Daoy (cell line): ENCODE measurements at places on chromosomes 5 and 9. TPM values are rescaled to one million over a fixed set of nuclear protein-coding genes. Genes with fewer than 3 reads are reported as not detected.

GRCh38 chr5:135441350-135441831, 5.8 kb downstream of the DCANP1 start:
- DNase-seq: no peak

GRCh38 chr5:8952147-8952546, 593.7 kb downstream of the SEMA5A start:
- no peak for DNase-seq

GRCh38 chr5:124370601-124371000, 375.8 kb downstream of the ZNF608 start:
- no peak for DNase-seq

- DNase-seq: no peak
Measured at GRCh38 chr5:54289769-54290168, 20.6 kb downstream of the ARL15 start.

DNA sequence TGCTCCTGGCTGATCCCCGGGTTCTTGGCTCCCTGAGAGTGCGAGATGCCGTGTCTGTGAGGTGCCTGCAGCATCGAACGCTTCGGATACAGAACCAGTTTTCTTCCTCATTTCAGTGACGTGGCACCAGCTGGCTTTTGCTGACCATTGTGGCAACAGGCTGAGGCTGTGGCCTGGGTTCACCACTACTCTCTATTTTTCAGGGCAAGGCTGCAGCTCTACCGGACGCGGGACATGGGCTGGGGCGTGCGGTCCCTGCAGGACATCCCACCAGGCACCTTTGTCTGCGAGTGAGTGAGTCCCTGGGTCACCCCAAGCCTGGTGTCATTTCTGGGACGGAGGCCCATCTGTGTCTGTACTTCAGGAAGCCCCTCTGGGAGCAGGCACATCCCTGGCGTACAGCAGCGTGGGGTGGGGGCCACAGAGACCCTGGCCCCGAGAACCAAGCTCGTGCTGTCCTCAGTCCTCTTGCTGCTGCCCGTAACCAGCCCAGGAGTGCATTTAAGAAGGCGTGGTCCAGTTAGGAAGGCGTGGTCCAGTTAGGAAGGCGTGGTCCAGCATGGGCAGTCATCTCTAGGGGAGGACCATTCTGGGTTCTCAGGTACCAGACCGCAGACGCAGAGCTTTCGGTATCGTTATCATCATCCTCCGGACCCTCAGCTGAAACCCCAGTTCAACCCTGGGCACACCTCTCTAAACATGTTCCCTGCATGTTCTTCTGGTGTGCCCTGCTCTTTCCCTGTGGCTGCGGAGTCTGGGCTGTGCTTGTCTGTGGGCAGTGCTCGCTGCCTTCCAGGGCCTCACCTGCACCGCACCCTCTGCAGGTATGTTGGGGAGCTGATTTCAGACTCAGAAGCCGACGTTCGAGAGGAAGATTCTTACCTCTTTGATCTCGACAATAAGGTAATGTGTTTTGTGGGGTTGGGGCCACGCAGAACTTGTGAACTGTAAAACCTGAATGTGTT, 60.1 kb upstream of the CACNA1B start:
- DNase-seq: no peak

- DNase-seq: no peak
Measured at GRCh38 chr9:68964102-68964541, 49.8 kb downstream of the PRKACG start.

GRCh38 chr9:115132648-115133047, 14.7 kb upstream of the TNC start:
- DNase-seq: peak; percentile 96

DNA sequence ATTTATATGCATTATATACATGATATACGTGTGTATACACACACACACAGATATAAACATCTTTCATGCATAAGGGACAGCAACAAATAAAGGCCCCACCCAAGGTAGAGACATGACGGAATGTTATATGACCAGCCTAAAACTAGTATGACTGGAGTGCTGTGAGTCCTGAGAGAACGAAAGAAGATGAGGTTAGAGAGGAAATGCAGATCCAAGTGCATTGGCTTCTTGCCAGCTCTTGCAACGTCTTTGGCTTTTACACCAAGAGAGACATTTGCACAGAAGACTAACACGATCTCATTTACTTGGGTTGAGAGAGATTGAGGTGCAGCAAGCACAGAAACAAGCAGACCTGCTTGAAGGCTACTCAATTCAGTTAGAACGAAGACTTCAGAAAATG, 23.0 kb downstream of the CDH10 start:
- peak; percentile 6 for DNase-seq

DNA sequence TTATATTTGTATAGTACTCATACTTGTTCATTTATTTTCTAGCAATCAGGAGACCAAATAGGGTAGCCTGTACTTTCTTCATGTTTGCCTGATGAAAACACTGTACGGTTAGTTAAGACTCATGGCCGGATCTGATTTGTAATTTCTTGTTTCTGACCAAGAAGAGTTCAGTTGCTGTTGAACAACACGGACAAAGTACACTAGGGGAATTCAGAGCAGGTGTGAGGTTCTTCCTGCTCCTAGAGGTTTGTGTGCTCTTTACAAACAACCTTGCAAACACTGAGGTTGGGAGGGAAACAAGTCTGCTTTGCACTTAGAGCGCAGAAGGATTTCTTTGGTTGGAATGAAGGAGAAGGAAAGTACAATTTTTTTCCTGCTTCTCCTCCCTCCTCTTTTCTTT, 69.7 kb downstream of the TRIO start:
- no peak for DNase-seq

The NR6A1 gene
- 1.3 and 5.1 TPM in 2 replicates for total RNA-seq

The OSMR gene
- 5.5 and 5.7 TPM in 2 replicates for total RNA-seq

DNA sequence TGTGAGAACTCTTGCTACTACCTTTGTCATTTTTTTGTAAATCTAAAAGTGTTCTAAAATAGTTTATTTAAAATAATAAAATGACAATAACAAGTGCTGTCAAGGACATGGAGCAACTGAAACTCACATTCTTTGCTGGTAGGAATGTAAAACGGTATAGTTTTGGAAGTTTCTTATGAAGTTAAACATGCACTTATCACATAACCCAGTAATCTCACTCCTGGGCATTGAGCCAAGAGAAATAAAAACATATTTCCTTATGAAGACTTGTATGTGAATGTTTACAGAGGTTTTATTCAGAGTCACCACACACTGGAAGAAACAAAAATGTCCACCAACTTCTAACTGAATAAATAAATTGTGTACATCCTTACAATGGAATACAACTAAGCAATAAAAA, 46.0 kb upstream of the COL15A1 start:
- DNase-seq: no peak
